ENCODE measurements at places on chromosomes 3 and 15. TPM values are rescaled to one million over a fixed set of nuclear protein-coding genes. Genes with fewer than 3 reads are reported as not detected.

Gene POLQ
- 5.0 TPM for total RNA-seq

Gene EFCC1
- not detected for total RNA-seq

Gene GNAT1
- total RNA-seq, result not detected

Gene MOBP
- total RNA-seq, result not detected

Gene CCR3
- not detected for total RNA-seq

Gene OR5H14
- total RNA-seq, result not detected

Gene RASA2
- 22.5 TPM for total RNA-seq

Gene MLF1
- total RNA-seq, result 5.2 TPM

Gene LDHAL6B
- total RNA-seq, result not detected

Gene SPTSSB
- not detected for total RNA-seq

Gene ITPKA
- total RNA-seq, result 1.4 TPM

Gene ARGFX
- total RNA-seq, result not detected

Gene CD86
- not detected for total RNA-seq

Gene FANCD2OS
- total RNA-seq, result not detected

Gene ATP13A5
- total RNA-seq, result not detected

Gene TGFBR2
- total RNA-seq, result 89.7 TPM

Gene PP2D1
- total RNA-seq, result not detected

Gene GRIP2
- total RNA-seq, result under 0.01 TPM

Data from IMR-90 (cell line).